ENCODE measurements at places on chromosomes 5 and 9.

DNA sequence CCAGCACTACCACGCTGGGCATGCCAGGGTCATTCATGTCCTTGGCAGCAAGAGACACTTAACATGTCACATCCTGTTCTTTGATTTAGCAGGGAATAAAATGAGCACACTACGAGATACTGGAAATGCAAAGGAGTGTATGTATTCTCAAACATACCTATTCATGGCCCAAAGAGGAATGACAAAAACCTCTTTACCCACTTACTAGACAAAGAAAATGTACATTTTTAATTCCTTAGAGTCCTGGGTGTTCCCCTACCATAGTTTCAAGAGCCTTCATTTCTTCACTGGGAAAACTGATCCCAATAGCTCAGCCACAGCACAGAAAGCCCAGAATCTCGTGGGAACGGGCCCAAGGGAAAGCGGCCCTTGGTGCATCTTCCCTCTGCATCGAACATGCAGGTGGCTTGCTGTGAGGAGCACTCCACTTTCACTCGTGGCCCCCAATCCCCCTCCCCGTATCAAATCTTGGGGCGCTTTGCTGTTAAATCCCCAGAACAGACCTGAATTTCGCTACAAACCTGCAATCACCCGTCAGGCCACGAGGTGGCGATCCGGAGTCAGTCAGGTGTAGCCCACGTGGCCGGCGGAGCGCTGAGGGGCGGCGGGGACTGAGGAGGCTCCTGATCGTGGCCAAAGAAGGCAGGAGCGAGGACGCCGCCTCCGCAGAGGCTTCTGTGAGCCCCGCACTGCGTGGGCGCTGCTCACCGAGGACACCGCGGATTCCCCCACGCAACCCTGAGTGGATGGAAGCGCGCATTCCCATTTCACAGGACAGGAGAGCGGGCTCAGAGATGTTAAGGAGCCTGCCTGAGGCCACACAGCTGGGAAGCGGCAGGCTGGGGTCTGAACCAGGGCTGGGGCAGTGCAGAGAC lies 91.4 kb downstream of the LMX1B start:
- no peak for DNase-seq

DNA sequence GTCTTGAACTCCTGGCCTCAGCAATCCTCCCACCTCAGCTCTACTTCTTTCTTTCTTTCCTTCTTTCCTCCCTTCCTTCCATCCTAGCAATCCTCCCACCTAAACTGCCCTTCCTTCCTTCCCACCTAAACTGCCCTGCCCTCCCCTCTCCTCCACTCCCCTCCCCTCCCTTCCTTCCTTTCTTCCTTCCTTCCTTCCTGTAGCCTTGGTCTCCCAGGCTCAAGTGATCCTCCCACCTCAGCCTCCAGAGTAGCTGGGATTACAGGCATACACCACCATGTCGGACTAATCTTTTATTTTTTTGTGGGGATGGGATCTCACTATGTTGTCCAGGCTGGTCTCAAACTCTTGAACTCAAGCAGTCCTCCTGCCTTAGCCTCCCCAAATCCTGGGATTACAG lies 65.8 kb downstream of the NFIB start:
- DNase-seq = no peak

DNA sequence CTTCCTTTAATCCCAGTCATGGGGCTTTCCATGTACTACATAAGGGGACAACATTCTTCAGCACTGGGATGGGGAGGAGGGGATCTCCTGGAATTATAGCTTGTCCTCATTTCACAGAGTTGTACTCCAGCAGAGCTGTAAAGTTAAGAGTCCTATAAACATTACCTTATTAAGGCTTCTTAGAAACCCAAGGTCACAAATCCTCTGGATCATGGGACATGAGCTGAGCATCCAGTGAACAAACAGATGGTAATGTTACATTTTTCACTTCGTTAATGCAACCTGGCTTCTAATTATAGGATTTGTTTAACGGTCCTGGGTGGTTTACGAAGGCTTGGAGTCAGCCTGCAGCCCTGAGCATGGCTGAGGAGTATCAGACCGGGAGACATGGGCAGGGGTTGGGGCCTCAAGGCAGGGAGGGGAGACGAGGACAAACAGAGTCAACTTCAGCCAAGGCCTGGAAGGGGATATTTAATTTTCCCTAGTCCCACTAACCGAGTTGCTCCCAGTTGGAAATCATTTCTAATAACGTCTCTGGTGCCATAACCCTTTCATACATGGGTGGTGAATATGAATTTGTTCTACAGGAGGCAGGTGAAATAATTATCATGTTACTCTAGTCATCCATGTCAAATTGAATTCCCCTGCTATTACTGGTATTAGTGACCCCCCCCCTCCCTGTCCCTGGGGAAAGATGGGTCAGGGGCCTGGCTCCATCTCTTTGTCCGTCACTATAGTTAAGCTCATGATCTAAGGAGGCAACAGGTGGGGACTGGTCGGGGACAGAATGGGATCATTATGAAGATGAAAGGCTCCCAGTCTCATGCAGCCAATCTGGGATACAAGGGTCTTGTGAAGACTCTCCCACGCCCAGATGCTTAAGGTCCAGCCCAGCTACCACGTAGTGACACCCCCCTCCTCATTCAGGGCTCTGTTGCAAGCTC lies 10.7 kb upstream of the IL17B start:
- DNase-seq = no peak

- DNase-seq = no peak
Measured at GRCh38 chr5:138445547-138446271, 6.9 kb downstream of the REEP2 start.

- no peak for DNase-seq
Measured at GRCh38 chr5:153903321-153903720, 135.4 kb downstream of the FAM114A2 start.

- DNase-seq = no peak
Measured at GRCh38 chr5:115452536-115453235, 91.9 kb downstream of the FEM1C start.

- DNase-seq = no peak
Measured at GRCh38 chr5:31273631-31274378, 80.3 kb downstream of the CDH6 start.

GRCh38 chr9:26750162-26750561 lies 142.4 kb downstream of the CAAP1 start:
- DNase-seq = no peak

GRCh38 chr9:133861086-133861485 lies 122.9 kb upstream of the SARDH start:
- DNase-seq = no peak

DNA sequence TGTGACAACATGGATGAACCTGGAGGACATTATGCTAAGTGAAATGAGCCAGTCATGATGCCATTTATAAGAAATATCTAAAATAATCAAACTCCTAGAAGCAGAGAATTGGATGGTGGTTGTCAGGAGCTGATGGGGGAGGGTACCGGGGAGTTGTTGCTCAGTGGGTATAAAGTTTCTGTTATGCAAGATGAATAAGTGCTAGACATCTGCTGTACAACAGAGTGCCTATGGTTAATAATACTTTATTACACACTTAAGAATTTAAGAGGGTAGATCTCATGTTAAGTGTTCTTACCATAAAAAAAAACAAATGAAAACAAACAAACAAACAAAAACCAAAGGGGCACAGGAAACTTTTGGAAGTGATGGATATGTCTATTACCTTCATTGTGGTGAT lies 13.0 kb upstream of the CCDC69 start:
- no peak for DNase-seq

- DNase-seq = no peak
Measured at GRCh38 chr5:7852542-7852941, 1.6 kb upstream of the CFAP90 start.

GRCh38 chr5:132414634-132415378 lies 45.3 kb downstream of the SLC22A5 start:
- no peak for DNase-seq

DNA sequence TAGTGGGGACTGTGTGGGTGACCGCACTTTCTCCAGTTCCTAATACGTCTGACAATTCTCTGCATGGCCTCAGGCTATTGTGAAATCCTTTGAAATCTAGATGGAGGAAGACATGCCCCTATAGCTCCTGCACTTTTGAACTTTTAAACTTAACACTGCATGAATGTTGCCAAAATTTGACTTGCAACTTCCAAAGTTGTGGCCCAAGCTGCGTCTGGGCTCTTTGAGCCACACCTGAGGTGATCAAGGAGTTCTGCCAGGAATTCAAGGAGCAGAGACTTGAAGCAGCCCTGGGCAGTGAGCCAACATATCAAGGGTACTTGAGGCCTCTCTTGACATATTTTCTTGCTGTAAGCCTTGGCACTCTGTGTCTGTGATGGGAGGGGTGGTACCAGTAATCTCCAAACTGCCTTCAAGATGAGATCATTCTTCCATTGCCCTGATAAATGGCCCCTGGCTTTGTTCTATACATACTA lies 1336.1 kb upstream of the CDH9 start:
- no peak for DNase-seq

DNA sequence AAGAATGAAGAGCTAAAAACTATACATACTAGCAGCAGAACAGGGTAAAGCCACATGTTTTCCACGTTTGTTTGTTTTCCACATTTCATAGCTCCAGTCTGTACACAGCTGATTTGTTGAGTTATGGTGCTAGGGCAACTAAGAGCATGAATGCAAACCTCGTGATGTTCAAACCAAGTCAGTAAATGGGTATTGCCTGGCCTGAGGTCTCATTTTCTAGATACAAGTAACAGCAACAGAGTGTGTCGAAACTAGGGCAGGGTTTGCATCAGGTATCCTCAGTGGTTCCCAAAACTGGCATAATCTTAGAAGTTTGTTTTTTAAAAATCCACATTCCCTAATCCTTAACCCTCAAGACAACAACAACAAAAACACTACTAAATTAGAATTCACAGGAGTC lies 89.3 kb downstream of the CEMIP2 start:
- no peak for DNase-seq

DNA sequence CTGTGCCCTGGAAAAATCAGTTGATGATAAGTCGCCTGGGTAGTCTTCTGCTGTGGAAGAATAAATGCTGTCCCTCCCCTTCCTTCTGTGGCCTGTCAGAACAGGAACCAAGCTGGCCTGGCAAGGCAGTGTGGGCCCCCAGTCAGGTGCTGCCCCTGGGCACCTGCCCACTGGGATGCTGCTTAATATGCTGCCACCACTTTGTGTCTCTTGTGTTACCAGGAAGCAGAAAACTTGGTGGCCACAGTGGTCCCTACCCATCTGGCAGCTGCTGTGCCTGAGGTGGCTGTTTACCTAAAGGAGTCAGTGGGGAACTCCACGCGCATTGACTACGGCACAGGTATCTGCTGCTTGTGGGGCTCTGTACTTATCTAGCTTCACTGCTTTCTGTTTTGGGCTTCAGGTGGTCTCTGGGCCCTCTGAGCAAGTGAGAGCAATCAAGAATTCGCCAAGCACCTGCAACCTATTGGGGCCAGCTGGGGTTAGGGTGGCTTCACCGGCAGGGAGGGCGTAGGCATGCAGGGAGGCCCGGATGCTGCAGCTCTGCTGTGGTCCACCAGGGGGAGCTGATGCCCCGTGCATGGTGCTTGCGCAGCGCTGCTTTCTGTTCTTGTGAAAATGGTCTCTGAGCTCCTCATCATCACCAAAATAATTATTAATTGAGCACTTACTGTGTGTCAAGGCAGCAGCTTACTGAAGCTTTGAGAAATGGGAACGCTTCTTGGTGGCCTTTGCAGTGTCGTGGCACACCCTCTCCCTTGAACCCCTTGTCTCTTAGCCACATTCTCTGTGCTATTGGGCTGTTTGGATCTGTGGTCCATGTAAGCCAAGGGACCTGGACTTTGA lies 20.3 kb downstream of the PTPA start:
- DNase-seq = no peak

DNA sequence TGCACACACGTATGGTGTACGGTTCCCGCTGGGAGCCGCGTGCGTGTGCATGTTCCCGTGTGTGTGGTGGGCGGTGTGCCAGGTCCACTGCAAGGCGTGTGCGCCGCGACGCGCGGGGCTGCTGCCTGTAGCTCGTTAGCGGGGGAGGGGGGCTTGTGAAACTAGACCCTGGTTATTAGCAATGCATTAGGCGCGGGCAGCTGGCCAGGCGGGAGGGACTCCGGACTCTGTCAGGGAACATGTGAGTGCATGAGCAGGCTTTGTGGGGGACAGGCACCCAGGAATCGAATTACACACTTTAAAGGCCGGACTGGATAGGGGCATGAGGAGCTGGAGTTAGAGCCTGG lies 32.2 kb upstream of the ENHO start:
- DNase-seq = no peak

DNA sequence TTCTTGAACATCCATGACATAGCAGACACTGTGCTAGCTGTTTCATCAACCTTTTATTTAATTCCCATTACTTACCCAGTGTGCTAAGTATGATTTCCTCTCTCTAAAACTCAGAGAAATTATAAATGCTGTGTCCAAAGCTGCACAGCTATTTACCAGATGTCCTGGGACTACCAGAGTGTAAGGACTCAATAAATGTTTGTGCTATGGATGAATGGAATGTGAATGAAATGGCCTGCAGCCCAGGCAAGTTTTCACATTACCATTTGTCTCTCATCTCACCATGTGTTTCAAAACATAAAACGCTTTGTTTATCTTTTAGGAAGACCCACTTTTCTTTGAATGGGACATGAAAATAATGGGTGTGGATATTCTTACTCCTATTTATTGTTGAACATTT lies 96.2 kb downstream of the ARHGEF28 start:
- DNase-seq = no peak

GRCh38 chr5:108266242-108266641 lies 115.7 kb downstream of the FBXL17 start:
- no peak for DNase-seq

DNA sequence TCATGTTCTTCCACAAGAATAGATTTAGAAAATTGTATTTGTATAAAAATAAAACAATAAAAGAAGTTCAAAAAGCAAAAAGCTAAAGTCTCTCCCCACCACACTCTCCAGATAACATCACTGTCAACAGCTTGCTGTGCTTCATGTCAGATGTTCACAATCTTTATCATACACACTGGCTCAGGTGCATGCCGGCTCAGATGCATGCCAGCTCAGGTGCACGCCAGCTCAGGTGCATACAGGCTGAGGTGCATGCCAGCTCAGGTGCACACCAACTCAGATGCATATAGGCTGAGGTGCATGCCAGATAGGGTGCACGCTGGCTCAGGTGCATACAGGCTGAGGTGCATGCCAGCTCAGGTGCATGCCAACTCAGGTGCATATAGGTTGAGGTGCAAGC lies 26.5 kb downstream of the SEMA4D start:
- DNase-seq = no peak

DNA sequence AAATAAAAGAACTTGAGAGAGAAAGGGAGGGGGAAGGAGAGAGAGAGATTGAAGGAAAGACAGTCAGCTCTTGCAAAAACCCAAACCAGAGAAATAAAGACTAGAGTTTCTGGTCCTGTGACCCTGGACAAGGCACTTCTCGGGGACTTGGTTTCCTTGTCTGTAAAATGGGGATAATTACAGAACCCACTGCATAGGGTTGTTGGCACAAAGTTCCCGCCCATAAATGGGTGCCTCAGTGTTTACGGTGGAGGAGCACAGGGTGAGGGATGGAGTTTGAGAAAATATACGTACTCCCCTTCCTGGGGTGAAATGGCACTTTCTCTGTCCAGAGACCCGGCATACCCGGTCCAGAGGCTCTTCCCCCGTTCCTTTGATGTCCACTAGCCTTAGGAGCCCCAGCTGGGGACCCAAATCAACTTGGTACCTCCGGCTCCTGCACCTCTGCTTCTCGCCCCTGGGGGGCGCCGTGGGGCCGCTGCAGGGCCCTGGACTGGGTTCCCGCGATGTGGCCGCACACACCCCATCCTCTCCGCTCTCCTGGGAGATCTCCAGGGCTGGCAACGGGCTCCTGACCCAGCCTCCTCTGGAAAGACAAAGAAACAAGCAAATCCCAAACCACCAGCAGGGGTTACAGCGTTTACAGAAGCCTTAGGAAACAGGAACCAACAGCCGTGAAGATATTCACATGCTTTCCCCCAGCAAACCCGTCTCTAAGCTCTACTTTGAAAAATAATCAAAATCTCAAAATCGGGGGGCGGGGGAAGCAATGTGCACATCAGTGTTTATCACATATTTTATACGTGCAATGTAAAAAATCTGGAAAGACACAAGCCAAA lies 26.3 kb downstream of the PTGES start:
- no peak for DNase-seq

All from esophagus squamous epithelium (tissue), 5 donors.